ENCODE measurements at places on chromosomes 1 and 21. TPM values are rescaled to one million over a fixed set of nuclear protein-coding genes. Genes with fewer than 3 reads are reported as not detected.

- no peak overlapping the region for H3K4me3 ChIP-seq
- peaks cover 20% of the 10 kb centered on the region for H3K27me3 ChIP-seq
- DNase-seq: no peak
Measured at GRCh38 chr1:205436776-205437410, 15.0 kb upstream of the LEMD1 start.

DNA sequence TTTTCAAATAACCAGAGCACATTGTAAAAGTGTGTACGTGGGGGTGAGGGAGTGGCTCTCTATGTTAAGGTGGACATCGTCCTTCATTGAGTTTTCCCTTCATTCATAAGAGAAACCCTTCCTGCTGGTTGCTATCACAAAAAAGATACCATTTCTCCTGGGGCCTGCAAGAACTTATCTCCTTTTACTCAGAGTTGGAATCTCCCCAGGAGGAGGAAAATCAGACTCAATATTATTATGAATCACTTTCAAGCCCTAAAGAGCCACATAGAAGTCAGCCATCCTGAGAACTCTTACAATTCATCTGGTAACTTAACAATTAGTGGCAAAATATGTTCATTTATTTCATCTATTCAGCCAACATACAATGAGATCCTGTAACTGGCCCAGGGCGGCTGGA, 27.1 kb upstream of the TGFBR3 start:
- peaks cover 5% of the 10 kb centered on the region for H3K4me1 ChIP-seq
- H3K36me3 ChIP-seq: no peaks in the 10 kb centered on the region
- no peak for DNase-seq
- H3K4me3 ChIP-seq: no peak overlapping the region

GRCh38 chr1:111704240-111704639, 35.0 kb downstream of the INKA2 start:
- no peak overlapping the region for H3K4me3 ChIP-seq
- H3K27ac ChIP-seq: no peak overlapping the region
- H3K36me3 ChIP-seq: peaks cover 87% of the 10 kb centered on the region
- H3K27me3 ChIP-seq: no peaks in the 10 kb centered on the region
- peaks cover 38% of the 10 kb centered on the region for H3K4me1 ChIP-seq
- no peak for DNase-seq

DNA sequence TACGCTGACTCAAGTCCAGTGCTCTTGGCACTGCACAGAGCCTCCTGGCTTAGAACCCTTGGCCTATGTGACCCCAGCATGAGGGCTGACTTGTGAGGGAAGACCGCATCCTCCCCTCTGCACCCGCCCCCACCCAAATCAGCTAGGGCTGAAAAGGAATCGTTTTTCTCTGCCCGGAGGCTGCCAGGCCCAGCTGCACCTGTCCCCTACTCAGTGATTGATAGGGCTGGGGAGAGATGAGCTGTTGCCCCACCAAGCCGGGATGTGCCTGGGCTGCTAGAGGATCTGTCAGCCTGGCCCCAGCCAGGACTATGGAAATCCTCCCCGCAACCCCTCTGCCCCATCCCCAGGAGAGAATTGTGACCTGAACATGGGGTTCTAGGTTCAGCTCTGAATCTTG, 20.6 kb downstream of the MYOG start:
- peaks cover 8% of the 10 kb centered on the region for H3K36me3 ChIP-seq
- H3K27ac ChIP-seq: no peak overlapping the region
- no peaks in the 10 kb centered on the region for H3K4me1 ChIP-seq
- H3K27me3 ChIP-seq: no peaks in the 10 kb centered on the region

FCRL5 gene
- total RNA-seq: not detected

NOL9 gene
- total RNA-seq: 43.4 TPM

TMEM54 gene
- 1.5 TPM for total RNA-seq

RGL1 gene
- 2.2 TPM for total RNA-seq

Data from activated T-helper 2 cell treated with anti-CD3 and anti-CD28 coated beads, Interferon-gamma antibody, Interleukin-2, Interleukin-4, amounts not matched to agents 10 μg/mL and 5 μg/mL and 100 μg/mL, durations not matched to agents 14 hours and 24 hours and 36 hours (primary cell).